Large intestine (tissue), 12 donors: ENCODE measurements at places on chromosomes 4 and X.
A peak's percentile ranks its signal among the peaks of the same experiment; 100 is the strongest.

DNA sequence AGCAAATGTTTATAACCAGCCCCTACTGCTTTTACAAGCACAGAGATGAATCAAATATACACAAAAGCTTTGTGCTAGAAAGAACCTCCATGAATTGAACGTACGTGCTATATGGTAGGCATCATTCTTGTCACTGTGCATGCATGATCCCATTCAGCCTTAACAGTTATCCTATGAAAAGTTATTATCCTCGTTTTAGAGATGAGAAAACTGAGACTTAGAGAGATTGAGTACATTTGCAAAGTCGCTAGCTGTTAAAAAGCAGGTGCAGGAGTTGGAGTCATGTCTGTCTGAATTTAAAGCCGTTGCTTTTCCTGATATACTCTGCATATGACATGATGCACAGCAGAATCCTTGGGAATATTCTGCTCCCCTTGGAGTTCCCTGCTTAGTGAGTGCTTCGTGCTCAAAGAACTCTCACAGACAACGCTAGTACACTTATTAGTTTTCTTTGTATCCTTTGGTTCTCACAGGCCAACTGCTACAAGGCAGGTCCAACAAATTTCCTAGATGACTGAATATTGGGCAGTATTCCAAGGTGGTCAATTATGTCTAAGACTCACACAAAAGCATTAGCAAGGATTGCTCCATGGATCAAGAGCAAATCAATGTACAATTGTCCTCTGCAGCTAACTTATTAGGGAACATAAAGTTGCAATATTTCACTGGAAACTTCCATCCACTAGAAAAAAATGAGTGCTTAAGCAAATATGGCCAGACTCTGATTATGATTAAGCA, 42.8 kb upstream of the TRIM2 start:
- no peak for DNase-seq

DNA sequence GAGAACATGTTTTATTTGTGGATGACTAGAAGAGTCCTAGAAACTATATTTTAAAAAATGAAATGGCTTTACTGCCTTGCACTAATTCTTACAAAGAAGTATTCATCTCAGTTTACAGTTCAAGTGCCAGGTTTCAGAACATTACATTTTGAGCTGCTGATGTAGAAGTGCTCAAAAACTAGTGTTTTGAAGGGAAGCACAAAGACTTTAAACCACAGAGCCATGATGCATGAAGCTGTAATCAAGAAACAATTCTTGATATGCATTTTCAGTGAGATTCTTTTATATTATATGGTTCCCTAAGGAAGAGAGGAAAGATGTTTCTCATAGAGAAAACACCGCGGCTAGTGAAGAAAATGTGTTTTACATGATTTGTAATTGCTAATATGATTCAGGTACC, 1163.0 kb downstream of the RAPGEF2 start:
- no peak for DNase-seq

- no peak for DNase-seq
Observed at GRCh38 chr4:32574803-32575202, 1854.6 kb downstream of the PCDH7 start.

DNA sequence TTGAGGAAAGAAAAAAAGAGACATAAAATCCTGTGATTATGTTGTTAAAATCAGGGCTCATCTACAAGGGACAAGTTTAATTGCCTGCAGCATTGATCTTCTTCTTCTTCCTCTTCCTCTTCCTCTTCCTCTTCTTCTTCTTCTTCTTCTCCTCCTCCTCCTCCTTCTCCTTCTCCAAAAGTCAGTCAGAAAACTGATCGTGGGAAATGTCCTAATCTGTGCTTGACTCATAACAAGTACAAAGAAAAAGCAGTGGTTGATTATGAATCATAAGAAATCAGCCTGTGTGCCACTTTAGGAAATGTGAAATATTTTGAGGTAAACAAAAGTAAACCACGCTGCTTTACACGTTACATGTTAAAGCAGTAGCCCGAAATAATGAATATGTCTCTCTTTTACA, 2.7 kb upstream of the ATP10D start:
- DNase-seq: no peak

GRCh38 chr4:113057891-113058290, 8.4 kb downstream of the ANK2 start:
- no peak for DNase-seq

DNA sequence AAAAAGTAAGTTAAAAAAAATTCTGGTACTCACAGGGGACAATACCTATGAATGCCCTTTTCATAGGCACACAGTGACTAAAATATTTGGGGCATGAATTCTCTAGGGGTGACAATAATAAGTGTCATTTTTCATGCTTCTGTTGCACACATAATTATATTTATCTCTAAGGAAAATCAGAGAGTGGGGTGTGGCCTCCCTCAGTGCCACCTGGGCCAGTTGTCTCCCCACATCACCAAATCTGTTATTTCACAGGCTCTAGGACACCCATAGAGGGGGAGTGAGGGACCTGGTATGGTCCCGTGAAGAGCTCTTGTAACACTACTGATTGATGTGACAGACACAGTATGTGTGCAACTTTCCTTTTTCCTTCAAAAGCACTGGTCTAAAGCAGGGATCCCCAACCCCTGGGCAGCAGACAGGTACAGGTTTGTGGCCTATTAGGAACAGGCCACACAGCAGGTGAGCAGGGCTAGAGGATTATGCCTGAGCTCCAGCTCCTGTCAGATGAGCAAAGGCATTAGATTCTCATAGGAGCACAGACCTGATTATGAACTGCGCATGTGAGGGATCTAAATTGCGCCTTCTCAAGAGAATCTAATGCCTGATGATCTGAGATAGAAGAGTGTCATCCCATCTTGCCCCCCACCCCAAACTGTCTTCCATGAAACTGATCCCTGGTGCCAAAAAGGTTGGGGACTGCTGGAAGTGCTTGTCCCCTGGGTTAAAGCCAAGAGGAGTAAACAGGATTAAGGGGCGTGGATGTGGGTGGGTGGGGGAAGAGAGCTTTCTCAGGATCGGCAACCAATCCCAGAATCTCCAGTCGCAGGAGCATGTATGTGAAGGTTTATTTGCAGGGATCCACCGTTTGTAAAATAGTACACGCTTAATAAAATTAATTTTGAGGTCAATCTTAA, 856 bp downstream of the SLC9B1 start:
- DNase-seq: peak; percentile 26

DNA sequence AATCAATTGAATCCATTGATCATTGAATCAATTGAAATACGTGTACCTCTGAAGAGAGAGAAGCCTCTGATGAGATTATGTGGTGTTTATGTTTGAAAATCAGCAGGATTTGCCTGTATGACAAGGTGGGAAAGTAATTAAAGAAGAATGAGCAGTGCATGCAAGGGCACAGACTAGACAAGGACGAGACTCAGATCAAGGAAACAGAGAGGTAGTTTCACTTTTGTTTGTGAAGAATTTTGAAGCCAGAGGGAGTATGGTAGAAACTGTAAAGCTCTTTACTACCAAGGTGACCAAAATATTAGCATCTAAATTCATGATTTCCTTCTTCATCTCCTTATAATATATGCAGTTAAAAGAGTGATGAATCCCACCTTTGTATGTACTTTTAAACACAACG, 1830.0 kb upstream of the IGFBP7 start:
- DNase-seq: no peak

DNA sequence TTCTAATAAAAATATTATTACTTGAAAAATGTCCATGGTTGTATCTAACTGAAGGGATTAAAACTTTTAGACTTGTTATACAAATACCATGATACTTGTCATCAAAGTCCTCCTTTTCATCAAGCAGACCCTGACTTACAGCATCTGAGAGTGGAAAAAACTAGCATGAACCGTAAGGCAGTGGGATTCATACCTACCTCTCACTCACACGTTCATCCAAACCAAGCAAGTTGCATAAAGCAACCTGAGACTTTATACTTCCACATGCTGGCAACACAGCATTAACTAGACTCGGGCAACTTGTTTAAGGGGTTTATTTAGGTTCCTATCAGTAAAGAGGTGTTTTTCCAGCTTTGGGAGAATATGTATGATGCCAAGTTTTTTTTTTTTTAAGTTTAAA, 22.6 kb upstream of the TLR7 start:
- DNase-seq: no peak

- no peak for DNase-seq
Observed at GRCh38 chr4:54256491-54257486, 27.7 kb downstream of the PDGFRA start.

- DNase-seq: peak; percentile 92
Observed at GRCh38 chr4:80035336-80035735, 37.7 kb downstream of the ANTXR2 start.

- no peak for DNase-seq
Observed at GRCh38 chr4:99763635-99764101, 53.0 kb upstream of the DAPP1 start.

DNA sequence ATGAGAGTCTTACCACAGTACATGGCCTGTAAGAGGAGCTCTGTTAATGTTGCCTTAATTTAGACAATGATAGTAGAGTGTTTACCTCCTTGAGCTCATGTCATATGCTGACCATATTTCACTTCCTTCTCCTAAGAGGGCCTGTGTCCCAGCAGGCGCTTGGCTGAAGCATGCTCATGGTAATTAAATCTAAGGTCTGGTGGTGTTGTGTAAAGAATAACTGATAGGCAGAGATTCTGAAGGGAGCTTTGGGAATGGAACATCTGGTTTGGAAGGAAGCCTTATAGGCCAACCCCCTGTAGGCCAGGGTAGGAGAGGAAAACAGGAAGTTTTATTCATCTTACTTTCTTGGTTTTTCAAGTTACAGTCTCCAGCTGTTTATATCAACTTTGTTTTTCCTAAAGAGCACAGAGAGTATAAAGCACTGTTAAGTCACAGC, 300.2 kb downstream of the USP46 start:
- peak; percentile 12 for DNase-seq

DNA sequence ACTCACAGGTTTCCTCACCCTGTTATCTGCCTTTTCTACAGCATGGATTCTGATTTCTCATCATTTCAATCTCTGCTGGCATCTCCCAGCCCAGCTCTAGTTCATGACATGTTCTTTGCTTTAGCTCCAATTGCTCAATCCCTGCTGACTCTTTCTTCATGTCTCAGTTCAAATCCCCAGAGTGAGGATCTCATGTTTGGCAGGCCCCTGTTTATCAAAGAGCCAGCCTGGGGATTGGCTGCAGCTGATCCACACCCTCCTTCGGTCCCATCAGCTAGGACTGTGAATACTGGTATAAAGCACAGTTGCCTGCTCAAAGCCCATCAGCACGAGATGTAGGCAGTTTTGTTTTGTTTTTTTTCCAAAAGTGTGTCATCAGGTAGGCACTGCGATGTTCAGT, 14.4 kb upstream of the CC2D2A start:
- no peak for DNase-seq

DNA sequence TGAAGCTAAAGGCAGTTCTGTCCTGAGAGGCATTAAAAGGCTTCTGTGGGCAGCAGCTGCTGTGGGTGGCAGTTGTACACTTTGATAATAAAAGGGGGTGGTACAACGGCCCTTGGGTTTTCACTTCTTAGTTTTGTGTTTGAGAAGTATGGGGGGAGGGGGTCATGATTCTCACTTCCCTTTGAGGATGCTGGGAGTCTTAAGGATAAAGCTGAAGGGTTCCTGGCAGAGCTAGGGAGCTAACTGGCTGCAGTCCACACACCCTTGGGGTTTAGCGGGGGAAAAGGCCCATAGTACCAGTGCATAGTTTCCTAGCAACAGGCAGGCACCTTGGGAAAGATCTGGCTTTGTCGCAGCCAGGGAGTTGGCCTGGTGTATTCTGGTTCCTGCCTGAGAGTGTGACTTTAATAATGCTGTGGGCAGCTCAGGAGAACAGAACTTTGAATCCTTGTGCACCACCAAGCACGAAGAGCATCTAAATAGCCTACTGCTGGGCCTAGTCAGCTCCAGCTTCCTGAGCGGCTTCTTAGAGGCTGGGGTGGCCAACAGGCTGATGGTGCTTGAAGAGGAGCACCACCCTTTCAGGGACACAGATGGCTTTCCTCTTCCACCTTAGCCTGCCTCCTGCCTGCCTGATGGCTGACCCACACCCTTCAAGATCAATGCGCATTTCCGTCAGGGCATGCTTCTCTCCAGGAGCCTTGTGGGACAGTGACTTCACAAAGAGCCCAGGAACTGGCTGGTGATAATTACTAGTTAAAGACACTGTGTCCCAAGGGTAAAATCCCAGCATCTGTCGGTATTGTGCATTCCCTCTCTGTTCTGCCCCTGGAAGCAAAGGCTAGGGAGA, 12.5 kb downstream of the ZBTB33 start:
- DNase-seq: no peak

DNA sequence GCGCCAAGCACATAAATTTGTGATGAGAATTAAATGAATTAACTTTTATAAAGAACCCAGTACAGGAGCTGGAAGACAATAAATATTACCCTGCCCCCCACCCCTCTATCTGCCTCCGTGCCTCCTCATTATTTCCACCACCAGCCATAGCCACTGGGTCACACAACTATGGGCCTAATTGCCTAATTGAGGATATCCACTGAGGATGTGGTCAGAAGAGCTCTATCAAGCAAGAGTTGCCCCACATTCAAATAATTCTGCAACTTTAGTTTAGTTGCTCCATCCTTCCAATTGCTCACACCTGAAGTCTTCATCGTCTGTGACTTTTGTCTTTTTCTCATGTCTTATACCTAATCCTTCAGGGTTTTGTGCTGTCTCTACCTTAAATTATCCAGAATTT, 9.5 kb upstream of the CXCL8 start:
- no peak for DNase-seq

DNA sequence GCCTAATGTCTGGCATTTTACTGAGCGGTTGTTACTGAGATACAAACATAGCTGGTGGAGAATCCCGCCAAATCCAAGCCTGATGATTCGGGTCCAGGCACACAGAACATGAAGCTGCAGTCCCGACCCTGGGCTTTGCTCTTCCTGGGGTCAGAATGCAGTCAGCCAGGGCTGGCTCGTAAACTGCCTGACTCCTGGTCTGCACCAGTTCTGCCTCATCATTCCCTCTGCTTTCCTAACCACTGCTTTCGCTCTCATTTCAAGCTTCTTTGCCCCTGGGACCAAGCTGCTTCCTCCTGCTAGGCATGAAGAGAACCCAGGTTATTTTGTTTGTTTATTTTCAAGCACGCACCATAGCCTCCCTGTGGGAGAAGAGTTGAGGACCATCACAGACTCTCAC, 39.3 kb downstream of the GATB start:
- no peak for DNase-seq

GRCh38 chr4:75063433-75063832, 130.5 kb downstream of the PARM1 start:
- DNase-seq: no peak

DNA sequence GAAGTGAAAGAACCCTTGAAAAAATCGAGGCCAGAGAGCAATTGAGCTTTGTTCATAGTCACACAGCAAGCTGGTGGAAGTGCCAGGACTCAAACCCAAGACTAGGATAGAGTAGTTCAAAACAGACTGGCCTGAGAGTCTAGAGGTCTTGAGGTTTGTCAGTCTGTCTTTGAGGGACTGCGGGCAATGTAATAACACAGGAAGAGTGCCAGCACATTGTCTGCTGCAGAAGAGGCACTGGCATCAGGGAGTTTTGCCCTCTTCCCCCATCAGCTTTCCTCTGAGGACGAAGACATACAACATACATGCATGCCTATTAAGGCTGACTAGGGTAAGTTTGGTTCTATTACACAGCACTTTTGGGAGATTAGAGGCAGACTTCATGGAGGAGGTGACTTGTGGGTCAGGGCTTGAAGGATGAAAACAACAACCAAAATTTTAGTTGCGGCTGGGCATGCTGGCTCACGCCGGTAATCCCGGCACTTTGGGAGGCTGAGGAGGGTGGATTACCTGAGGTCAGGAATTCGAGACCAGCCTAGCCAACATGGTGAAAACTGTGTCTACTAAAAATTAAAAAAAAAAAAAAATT, 64.1 kb upstream of the LAS1L start:
- no peak for DNase-seq
